Mammary epithelial cell (primary cell): ENCODE measurements at places on chromosomes 2 and 18.

GRCh38 chr18:9536354-9537152 is 61.2 kb downstream of the RALBP1 start:
- DNase-seq: peak; percentile 63

- no peak for DNase-seq
These were observed 46.3 kb downstream of the MYO1B start for GRCh38 chr2:191291471-191291870.

DNA sequence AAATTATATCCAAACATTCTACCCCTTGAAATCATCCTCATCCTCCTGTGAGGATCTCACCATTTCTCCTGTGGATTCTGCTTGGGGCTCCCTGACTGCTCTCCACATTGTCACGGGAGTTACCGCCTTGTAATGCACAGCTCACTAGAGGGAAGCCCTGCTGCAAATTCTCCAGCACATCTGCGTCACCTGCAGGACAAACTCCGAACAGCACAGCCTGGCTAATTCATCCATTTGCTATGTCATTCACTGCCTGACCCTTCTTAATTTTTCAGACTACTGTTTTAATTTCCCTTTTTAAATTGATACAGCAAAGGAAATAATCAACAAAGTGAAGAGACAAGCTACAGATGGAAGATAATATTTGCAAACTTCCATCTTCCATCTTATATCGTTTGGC is 627.4 kb downstream of the FBXO15 start:
- no peak for DNase-seq

DNA sequence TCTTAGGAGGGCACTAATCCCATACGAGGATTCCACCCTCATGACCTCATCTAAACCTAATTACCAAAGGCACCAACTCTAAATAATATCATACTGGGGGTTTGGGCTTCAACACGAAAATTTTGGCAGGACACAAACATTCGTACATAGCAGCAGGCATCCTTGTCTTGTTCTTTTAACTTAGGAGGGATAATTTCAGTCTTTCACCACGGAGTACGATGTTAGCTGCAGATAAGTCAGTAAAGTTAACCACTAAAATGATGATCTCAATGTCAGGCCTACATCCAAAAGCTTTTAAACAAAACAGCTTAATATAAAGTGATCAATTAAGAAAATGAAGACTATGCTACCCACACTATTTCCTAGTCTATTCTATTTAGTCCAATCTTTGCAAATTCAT is 74.9 kb downstream of the ID2 start:
- DNase-seq: no peak

GRCh38 chr2:148458171-148458570 is 186.4 kb upstream of the EPC2 start:
- no peak for DNase-seq
